Activated effector memory CD4-positive, alpha-beta T cell treated with Interleukin-2 at 50 U/mL for 16 hours (primary cell): ENCODE measurements at places on chromosomes 7 and 10.

GRCh38 chr10:34723750-34724149 is 91.3 kb downstream of the PARD3 start:
- no peak for DNase-seq

- DNase-seq, result no peak
Measured at GRCh38 chr7:70116867-70117266, 518.6 kb downstream of the AUTS2 start.

GRCh38 chr7:142790056-142790455 is 19.3 kb downstream of the PRSS2 start:
- no peak for DNase-seq

- peak; percentile 45 for DNase-seq
Measured at GRCh38 chr7:65475734-65476319, 102.2 kb downstream of the ZNF92 start.

DNA sequence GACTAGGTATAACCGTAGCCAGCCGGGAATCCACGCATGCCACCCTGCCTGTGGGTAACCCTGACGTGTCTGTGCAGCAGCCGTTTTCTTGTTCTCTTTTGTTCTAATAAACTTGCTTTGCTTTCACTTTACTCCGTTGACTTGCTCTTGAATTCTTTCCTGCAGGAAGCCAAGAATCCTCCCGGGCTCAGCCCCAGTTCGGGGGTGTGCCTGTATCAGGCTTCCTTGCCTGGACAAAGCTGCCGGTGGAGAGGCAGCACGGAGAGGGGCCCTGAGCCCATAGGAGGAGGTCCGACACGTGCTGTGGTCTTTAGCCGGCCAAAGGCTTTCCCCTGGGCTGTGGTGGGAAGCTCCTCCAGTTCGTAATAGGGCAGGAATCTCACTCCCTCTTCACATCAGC is 256.5 kb upstream of the PPP2R2D start:
- DNase-seq, result no peak
